Activated CD4-positive, alpha-beta T cell treated with anti-CD3 and anti-CD28 coated beads for 1 hour (primary cell): ENCODE measurements at places on chromosomes 3 and 15.

DNA sequence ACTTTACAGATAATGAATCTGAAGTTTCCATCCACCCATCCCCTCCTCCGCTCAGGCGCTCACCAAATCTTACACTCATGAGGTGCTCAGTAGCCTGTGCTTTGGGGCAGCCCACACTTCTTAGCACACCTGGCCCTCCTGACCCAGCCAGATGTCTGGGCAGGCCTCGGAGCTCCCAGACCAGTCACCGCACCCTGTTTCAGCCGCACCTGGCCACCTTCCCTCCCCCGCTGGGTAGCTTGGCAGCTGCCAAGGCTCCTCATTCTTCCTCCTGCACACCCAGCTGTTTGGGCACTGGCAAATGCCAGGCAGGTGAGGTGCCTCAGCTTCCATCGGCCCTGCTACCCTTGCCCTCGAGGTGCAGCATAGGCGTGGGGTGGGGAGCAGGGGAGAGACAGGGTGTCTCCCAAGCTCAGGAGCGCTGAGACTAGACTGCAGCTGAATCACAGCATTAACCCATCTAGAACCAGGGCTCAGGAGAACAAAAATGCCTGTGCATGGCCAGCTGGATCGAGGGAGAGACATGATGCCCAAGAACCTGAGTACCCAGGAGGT, 45.8 kb downstream of the CDC25A start:
- DNase-seq, result no peak

DNA sequence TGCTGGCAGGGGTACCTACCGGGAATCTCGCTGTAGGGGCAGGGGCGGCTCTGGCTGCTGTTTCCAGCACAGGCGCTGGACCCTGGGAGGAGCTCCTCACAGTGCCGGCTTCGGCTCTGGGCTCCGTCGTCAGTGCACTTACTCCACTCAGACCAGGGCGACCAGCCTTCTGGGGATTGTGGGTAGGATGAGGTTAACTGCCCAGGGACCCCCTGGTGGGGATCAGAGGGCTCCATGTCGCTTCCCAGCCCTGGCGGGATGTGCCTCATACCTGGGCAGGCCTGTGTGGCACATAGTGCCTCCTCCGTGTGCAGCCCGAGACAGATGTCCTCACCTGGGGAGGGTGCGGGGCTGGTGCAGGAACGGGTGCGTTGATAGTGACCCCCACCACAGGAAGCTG, 115.7 kb downstream of the SEMA5B start:
- DNase-seq, result no peak

DNA sequence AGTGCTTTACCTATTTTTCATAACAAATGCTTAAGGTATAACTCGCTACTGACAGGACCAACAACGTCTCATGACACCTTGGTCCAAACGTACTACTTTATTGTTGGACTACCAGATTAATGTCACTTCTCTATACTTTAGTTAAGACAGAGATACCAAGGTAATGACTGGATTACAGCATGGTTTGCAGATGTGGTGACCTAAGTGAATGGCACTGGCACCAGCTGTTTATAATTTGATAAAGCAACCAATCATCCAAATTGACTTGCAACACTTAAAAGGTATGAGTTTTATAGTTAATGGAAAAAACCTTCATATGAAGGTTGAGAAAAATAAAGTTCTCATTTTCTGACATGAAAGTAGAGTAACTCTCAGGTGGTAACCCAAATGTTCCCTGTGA, 209.0 kb downstream of the NEK10 start:
- DNase-seq, result no peak

- no peak for DNase-seq
Observed at GRCh38 chr15:68419301-68420175, 12.4 kb downstream of the ITGA11 start.

DNA sequence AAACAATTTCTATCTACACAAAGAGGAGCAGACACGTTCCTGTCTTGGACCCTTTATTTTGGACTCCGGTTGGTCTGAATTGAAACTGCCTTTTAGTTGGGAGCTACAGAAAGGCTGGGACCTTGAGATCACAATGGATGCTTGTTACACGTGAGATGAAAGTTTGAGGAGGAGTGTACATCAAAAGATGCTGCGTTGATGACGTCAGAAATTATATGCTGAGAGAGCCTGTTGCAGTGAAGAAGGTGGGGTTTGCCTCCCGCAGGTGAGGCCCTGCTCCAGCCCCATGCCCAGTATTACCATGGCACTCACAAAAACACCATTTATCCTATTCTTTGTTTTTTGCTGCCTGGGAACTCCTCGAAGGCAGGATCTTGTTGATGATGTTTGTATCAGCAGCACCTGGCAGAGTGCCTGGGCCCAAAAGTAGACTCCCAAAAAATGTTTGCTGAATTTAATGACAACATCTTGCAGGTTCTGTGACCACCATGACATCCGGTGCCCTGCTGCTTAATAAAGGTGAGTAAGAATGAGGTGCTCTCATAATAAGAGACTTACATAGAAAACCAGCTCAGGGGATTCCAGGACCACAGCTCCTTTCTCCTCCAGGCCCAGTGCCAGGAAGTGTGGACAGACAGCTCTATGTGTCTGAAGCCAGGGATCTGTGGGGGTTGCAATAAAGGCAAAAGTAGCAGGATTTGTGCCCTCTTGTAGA, 136.1 kb upstream of the UBE2E1 start:
- DNase-seq, result no peak

- no peak for DNase-seq
Observed at GRCh38 chr15:44312108-44312507, 23.6 kb downstream of the GOLM2 start.

- DNase-seq, result no peak
Observed at GRCh38 chr3:107973961-107974360, 116.9 kb downstream of the CD47 start.

- DNase-seq, result no peak
Observed at GRCh38 chr3:11220230-11220629, 52.0 kb upstream of the ATG7 start.

GRCh38 chr3:71117572-71118247, 465.8 kb downstream of the FOXP1 start:
- no peak for DNase-seq

DNA sequence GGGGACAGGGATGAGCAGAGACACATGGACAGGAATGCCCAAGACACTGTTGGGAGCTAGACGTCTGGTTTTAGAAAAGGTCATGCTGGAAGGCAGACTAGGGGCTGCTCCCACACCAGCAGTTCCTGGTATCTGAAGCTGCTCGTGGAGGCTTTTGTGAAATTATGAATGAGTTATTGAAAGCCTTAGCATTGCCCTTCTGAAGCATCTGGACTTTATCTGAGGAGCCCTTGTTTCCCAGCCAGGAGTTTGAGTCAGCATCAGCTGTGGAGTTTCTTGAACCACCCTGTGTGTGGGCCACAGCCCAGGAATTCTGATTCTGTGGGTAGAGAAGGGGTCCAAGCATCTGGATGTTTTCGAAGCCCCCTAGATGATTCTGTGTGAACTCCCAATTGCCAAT, 258.7 kb downstream of the SLCO3A1 start:
- no peak for DNase-seq

- DNase-seq, result no peak
Observed at GRCh38 chr3:169591159-169591951, 72.2 kb downstream of the MECOM start.

- DNase-seq, result no peak
Observed at GRCh38 chr3:99863588-99863987, 45.9 kb downstream of the CMSS1 start.

GRCh38 chr15:53976844-53977392, 1.3 kb upstream of the UNC13C start:
- no peak for DNase-seq

GRCh38 chr3:149234671-149235245, 13.1 kb upstream of the CP start:
- no peak for DNase-seq

GRCh38 chr15:39479911-39480310, 101.0 kb upstream of the THBS1 start:
- DNase-seq, result no peak

DNA sequence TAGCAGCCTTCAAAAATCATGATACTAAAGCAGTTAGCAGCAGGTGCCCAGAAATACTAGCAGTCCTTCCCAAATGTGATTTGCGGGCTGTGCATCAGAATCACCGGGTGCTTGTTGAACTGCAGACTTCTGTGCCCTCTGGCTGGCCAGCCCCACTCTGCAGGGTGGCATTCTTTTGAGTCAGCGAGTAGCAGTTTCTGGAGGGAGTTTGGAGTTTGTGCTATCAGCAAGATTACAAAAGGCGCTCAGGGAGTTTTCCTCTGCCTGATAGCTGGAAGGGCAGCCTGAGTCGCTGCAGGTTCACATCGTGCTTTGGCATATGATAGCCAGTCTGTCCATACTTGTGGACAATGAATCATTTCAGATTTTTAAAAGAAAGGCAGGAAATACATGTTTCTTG, 57.6 kb downstream of the CLDN11 start:
- no peak for DNase-seq

DNA sequence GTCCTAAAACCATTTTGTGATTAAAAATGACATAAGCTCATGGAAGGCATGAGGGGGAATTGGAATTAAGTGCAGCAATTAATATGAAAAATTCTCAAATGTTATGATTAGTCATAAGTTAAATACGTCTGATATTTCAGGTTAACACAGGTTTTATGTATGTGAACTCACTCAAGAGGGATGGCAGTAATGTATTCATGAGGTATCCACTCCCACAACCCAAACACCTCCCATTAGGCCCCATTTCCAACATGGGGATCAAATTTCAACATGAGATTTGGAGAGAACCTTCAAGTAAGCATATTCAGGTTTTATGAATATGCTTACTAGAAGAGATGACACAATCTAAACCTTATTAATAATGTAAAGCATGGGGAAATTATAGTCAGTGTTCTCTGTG, 41.6 kb upstream of the IL20RB start:
- DNase-seq, result no peak

GRCh38 chr3:117539729-117540128, 830.1 kb downstream of the TUSC7 start:
- DNase-seq, result no peak

DNA sequence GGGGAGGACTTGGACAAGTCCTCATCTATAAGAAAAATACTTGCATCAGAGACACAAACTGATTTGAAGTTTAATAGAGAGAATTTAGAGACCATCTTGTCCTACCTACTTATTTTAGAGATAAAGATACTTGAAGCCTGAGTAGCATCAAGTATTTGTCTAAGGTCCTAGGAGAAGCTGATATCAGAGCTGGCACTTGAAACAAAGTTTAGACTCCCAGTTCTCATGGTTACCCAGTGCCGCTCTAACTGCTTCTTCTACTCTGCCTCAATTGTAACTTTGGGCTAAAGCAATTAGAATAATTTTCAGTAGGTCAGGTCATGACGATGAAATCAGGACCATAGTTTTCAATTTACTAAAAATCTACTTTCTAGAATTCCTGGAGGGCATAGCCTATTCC, 123.9 kb upstream of the CADPS start:
- no peak for DNase-seq

- DNase-seq, result no peak
Observed at GRCh38 chr3:135310317-135310716, 515.3 kb downstream of the EPHB1 start.

- no peak for DNase-seq
Observed at GRCh38 chr3:171774521-171774920, 35.8 kb downstream of the PLD1 start.

GRCh38 chr3:177597311-177598096, 400.2 kb upstream of the TBL1XR1 start:
- no peak for DNase-seq

DNA sequence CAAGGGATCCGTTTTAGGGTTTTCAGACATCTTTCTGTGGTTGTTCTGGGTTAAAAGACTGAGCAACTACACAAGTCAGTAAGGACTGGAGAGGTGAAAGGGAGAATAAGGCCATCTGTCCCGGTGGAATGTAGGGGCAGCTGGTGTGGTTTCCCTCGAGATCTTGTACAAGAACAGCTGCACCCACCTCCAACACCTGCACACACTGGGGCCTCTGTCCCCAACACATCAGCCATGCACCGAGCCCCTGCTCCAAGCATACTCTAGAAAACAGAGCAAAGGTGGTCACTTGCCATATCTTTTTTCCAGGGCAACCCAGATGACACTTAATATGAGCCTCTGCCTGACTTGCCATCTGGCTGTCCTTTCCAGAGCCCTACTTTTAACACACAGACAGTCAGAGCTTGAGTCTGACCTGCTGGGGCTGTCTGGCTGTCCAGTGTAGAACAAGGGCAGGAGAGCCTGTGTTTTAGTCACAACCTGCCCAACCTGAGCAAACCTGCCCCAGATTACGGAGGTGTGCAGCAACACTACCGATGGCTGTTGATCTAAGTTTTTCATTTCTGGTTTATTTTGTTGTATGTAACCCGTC, 12.2 kb downstream of the MAN2A2 start:
- DNase-seq, result no peak

- no peak for DNase-seq
Observed at GRCh38 chr3:69189487-69189886, 67.1 kb upstream of the LMOD3 start.

DNA sequence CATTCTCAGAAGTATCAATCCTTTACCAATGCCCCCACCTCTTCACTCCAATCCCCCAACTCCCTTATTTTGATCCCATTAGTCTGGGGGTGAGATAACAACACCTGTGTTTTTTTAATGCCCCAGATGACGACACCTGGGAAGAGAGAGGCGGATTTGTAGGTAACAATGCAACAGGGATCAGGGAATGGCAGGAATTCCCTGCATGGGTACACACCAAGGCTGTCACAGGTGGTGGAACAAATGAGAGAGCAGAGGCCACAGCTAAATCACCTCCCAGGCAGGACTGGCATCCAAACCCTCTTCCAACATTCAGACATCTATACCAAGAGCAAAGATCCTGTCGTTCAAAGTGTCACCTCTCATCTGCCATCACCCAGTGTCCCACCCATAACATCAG, 319.2 kb upstream of the TRIM42 start:
- DNase-seq, result no peak

- no peak for DNase-seq
Observed at GRCh38 chr3:57545636-57546268, 1.6 kb upstream of the DNAH12 start.

DNA sequence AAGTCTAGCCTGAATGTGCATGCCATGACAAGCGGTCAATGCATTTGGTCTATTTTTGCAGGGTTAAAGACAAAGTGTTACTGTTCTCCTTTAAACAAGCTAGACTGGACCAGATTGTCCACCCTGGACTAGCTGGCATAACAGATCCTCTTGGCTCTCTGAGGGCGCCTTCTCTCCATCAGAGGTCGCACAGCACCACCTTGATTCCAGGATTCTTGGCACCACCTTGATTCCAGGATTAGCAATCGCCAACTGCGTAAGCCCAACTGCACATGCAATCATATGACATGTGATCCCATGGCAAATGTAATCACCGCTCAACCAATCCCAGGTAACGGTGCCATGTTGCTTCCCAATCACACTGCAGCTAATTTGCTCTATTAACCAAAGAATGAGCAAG, 98.6 kb downstream of the OXNAD1 start:
- no peak for DNase-seq

DNA sequence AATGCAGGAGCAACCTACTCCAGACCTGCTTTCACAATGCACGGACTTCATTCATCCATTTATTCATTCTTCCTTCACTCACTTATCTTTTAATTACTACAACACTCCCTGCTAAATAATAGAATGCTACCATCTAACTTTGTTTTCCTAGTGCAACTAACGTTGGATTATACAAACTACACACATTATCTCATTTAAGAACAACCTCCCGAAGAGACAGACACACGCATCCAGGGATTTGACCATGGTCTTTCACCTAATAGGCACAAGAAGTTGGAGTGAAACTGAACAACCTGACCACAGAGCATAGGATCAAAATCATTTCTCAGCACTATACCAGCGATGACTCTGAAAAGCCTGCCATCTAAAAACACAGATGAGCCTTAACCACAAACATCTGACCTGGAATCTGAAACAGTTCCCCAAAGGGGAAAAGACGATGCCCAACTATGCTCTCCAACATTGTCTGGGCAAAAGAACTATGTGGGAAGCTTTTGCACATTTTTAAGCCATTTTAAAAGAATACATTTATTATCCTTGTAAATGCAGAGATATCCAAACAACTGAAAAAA, 21.0 kb downstream of the ZNF385D start:
- no peak for DNase-seq
